ENCODE measurements at places on chromosomes 1 and 21.

DNA sequence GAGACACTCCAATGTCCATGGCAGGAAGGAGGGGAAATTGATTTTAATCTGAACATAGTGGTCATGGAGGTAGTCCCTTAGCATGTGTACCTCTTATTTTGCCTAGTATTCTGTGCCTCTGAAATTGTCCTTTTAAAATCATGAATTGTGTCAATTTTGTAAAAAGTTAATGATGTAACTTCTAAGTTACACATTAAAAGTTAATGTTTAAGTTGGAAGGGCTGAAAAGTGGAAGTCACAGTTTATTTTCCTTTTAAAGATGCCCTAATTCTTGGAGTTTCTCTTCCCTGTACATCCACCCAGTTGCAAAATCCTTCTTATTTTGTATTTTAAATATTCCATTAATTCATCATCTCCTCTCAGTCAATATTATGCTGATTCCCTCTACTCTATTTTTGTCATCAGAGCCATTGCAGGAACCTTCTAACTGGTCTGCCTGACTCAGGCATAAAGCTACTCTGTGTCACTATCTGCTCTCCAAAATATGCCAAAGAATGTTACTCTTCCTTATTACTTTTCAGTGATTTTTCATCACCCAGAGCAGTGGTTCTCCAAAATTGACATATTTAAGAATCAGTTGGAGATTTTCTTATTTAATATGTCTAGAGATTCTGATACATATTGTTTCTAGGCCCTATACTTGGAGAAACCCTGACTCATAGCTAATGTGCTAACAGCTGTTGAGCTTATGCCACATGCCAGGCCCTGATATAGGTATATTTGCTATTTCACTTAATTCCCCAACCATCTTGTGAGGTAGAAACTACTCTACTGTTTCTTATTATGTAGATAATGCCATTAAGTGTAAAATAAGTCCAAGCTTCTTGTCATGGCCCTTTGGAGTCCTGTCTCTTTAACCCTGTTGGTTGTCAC lies 5.1 kb downstream of the HOOK1 start:
- peak; percentile 36 for DNase-seq

- DNase-seq: no peak
These were observed 8.5 kb downstream of the WNT2B start for GRCh38 chr1:112517231-112517630.

GRCh38 chr1:213623064-213623581 lies 364.6 kb upstream of the PROX1 start:
- DNase-seq: no peak

GRCh38 chr1:13694886-13695684 lies 4.9 kb upstream of the PRDM2 start:
- no peak for DNase-seq

- DNase-seq: peak; percentile 90
These were observed 70.0 kb downstream of the LUZP1 start for GRCh38 chr1:23098463-23099170.

GRCh38 chr1:154784416-154784815 lies 85.7 kb downstream of the KCNN3 start:
- DNase-seq: no peak

DNA sequence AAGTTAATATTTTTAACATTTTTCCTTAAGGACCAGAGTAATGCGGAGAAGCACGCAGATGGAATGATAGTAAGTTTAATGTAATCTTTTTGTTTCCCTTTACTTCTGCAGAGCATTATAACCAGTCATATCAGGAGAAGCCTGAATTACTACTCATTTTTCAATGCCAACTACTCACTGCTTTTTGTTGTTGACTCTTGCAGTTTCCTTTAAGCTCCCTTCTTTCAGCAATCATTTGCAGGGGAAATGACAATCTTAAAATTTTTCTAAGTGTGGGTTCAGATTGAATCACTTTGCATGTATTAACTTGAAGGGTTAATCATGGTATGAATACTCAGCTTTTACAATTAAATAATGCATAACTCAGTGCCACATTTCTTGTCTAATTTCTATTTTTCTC lies 122.2 kb downstream of the NRDC start:
- no peak for DNase-seq

- DNase-seq: no peak
These were observed 8.7 kb downstream of the SDHB start for GRCh38 chr1:17045150-17045549.

DNA sequence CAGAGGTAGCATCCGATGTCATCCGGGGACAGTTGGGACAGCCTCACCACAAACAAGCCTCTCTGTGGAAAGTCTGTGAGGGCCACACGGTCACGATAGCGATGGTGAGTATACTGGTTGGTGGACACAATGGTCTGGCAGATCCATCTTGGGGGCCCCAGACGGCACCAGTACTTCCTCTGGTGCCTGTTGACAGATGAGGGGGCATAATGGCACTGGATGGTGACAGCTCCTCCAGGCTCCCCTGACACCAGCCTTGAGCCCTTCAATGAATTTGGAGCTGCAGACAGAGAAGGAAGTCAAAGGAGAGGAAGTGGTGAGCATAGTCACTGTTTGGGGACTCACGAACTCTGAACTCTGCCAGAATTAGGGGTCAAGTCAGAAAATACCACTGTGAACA lies 8.0 kb downstream of the FCAMR start:
- no peak for DNase-seq

GRCh38 chr1:203544978-203545816 lies 51.2 kb downstream of the OPTC start:
- no peak for DNase-seq

- peak; percentile 80 for DNase-seq
These were observed 15.3 kb upstream of the RNF187 start for GRCh38 chr1:228471762-228472398.

GRCh38 chr1:28354121-28354520 lies 15.4 kb upstream of the PHACTR4 start:
- no peak for DNase-seq

DNA sequence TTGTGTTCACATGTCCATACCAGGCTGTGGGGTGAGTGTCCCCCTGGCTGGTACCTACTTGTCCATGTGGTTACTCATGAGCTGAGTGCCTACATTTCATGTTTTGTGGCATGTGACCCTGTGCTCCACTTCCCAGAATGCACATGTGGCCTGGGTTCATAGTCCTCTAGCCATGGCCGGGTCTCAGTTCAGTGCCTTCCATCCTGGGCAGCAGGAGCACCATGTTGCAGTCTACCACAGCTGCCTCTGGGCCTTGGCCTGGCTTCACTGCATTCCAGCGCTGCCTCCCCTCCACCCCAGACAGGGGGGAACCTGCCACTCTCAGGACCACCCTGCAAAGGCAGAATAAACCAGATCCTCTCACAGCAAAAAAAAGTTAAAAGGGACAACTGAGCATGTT lies 5.5 kb downstream of the CEPT1 start:
- no peak for DNase-seq

GRCh38 chr1:6183520-6183989 lies 3.4 kb upstream of the CHD5 start:
- DNase-seq: peak; percentile 58

- peak; percentile 67 for DNase-seq
These were observed at the start of gene PRDX6 for GRCh38 chr1:173477286-173478093. TSS of gene PRDX6 (plus strand) at chr1:173477335. CDS start at chr1:173477398, 63 bp downstream.

DNA sequence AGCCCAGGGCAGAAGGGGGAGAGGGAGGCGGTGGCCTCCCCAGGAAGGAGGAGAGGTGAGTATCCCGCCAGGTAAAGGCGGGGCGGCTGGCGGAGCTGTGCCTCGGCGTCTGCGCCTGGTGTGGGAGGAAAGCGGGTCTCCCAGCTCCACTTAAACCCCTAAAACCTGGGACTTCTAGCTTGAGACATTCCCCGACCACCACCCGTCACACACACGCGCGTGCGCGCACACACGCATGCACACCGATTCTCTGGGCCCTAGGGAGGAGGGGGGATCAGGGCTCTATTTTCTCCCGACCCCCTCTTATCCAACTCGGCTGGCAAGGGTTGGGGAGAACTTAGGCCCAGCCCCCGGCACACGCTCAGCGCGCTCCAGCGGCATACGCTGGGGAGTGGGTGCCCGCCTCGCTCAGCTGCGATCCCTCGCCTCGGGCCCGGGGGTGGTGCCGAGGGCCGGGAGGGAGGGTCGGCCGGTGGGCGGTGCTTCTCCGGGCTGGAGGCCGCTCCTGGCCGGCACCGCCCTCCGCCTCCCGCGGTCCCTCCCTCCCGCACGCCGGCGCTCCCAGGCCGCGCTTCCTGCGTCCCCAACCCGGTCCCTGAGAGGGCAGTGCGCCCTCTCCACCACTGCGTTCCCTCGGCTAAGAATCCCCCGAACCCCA lies at the start of gene TMEM51:
Gene TMEM51 (plus strand): TSS at position 564 of the 658 bp plus-strand sequence. CDS start 61,341 bp downstream, outside the sequence.
- peak; percentile 94 for DNase-seq

- no peak for DNase-seq
These were observed 42.9 kb downstream of the KCNJ15 start for GRCh38 chr21:38299671-38300070.

GRCh38 chr1:167082511-167083027 lies 7.6 kb downstream of the GPA33 start:
- peak; percentile 42 for DNase-seq

DNA sequence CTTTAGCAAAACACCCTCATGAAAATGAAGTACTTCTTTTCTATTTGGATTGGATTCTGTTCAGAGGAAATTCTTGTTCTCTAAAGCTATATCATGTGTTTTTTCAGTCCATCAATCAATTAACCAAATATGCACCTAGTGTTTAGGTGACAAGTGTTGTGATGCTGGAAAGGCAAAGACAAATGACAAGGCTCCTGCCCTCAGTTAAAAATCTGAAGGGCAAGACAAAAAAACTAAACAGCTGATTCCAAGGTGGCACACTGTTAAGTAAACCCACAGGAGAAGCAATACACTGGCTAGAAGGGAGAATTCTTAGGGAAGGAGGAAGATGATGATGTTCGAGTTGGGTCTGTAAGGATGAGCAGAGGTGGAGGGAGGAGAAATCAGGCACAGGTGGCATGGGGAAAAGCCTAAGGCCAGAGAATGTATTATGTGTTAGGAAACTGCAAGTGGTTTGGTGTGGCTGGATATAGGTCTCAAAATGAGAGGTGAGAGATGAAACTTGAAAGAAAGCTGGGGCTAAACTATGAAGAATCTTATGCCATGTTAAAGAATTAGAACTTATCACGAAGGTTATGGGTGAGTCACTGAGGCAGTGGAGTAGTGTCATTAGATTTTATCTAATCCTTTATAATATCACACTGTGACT lies 51.8 kb upstream of the GFI1 start:
- DNase-seq: no peak

GRCh38 chr1:46718340-46718726 lies 581 bp downstream of the EFCAB14 start:
- no peak for DNase-seq

DNA sequence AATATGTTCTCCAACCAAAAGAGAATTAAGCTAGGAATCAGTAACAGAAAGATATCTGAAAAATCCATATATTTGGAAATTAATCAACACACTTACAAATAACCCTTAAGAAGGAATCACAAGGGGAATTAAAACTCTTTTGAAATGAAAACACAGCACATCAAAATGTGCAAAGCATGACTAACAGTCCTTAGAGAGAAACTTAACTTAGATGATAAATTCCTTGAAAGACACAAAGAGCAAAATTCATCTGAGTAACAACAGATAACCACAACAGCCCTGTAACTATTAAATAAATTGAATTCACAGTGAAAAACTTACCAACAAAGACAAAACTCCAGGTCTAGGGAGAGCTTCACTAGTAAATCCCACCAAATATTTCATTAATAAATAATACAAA lies 283.8 kb downstream of the SDCCAG8 start:
- DNase-seq: no peak

DNA sequence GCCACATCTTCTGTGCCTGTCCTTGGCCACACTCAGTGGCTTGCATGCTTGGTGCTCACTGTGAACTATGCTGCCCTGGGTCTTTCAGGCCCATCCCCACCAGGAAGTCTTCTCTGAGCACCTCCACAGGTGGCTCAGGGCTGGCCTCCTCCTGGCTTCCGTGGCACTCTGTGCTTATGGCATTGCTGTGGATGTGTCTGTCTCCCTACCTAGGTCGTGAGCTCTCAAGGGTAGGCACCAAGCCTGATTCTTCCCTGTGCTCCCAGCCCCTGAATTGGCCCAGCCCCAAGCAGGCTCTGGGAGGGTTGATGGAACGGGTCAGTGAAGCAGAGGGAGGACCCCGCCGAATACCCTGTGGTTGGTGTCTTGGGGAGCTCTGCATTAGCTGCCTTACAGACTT lies 197.7 kb upstream of the EDN2 start:
- DNase-seq: no peak

DNA sequence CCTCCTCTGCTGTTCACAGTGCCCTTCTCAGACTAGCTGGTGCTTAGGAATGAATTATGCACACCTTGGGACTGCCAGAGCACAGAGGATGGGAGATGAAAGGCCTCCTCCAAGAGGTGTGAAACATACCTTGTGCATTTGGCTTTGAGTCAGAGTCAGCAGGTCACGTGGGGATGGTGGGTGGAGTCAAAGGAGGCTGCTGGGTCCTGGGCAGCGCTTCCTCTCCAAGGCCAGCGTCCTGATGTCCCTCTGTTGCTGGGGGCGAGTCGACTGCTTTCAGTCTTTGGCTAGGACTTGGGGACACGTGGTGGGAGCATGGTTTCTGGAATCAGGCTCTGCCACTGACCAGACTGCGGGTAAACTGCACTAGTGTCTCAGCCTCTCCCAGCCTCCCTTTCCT lies 91.2 kb downstream of the AJAP1 start:
- no peak for DNase-seq

- peak; percentile 14 for DNase-seq
These were observed at the start of gene COL8A2 for GRCh38 chr1:36125129-36125991. TSS of gene COL8A2 (minus strand) at chr1:36125222. CDS start at chr1:36100242, 24,980 bp downstream.

DNA sequence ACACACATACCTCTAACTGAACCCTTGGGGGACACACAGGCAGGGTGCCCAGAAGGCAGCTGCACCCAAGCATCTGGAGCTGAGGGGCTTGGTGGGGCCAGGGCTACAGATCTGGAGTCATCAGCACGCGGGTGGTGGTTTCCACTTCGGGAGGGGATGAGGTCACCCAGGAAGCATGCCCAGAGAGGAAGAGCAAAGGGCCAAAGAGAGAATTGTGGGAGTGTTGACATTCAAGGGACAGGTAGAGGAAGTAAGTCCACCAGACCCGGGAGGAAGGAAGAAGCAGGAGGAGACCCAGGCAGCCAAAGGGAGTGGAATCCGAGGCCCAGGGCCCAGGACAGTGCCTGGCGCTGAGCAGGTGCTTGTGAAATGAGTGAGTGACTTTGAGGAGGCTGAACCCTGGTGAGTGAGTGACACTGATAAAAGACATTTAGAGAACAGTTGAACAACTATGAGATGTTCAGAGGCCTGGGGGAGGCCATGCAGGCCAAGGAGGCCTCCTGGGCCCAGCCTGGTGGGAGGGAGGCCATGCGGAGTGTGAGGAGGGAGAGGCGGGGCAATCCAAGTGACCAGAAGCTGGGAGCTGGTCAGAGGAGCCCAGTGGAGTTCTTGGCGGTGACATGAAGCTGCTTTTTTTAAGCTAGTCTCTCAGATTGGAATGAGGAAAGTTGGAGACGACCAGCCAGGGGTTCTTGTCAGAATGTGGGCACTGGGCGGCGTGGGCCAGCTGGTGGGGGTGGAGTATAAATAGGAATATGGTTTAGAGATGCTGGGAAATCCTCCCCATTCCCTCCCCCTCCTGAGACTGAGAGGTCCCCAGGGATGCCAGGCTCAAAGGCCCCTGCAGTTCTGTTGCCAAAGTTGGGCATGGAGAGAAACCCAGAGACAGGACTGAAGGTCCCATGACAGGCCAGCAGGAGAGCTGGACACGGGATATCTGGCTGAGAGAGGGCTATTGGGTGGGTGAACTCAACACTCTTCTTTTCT lies 7.9 kb downstream of the CDK18 start:
- DNase-seq: peak; percentile 44

Measured in NCI-H82 (cell line).